Fibroblast of skin of scalp (primary cell): ENCODE measurements at places on chromosomes 6 and 20.
A peak's percentile ranks its signal among the peaks of the same experiment; 100 is the strongest.

DNA sequence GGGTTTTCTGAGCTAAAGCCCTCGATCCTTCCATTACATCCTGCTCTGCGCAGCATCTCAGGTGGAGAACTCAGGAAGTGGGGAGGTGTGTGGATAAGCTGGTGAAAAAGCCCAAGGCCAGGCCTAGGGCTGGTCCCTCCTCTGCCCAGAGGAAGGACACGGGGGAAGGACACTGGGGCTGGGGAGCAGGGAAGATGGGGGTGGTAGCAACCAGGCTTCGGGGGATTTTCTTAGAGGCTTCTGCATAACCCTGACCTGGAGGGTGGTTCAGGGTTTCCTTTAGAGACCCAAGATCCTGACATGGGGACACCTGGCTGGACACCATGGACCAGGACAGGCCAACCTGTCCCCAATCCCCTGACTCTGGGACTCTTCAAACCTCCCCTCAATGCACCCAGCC lies 37.9 kb downstream of the SUN5 start:
- DNase-seq = no peak

GRCh38 chr6:124674042-124674441 lies 288.2 kb upstream of the RNF217 start:
- no peak for DNase-seq

DNA sequence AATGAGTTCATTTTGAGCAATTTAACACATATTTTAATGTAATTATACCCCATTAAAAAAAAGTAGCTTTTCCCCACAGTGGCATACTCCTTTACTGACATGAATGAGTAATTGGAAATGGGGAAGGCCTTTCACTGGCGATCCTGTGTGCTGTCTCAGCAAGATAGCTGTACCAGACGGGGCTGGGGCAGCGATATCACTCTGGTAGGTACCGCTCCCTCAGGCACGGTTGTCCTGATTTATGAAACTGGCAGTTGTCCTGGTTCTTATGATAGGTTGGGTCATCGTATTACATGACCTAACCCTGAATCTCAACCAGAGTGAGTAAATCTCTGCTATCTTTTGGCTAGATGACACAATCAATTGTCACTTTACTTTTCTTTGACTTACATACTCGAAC lies 355.0 kb upstream of the MAP3K7 start:
- no peak for DNase-seq

DNA sequence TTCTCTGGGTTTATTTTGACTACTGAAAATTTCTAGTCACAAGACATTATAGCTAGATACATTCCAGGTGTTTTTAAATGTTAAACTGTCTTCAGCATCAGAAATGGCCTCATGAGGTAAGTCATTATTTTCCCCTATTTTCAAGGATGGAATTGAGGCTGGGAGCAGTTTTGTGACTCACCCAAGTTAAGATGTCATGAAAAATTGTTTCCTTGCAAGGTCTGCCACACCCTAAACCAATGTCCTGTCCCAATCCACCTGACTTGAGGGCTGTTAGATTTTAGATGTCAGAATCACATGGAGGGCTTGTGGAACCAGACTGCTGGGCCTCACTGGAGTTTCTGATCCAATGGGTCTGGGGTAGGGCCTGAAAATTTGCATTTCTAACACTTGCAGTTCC lies 16.9 kb downstream of the SLC22A3 start:
- no peak for DNase-seq

DNA sequence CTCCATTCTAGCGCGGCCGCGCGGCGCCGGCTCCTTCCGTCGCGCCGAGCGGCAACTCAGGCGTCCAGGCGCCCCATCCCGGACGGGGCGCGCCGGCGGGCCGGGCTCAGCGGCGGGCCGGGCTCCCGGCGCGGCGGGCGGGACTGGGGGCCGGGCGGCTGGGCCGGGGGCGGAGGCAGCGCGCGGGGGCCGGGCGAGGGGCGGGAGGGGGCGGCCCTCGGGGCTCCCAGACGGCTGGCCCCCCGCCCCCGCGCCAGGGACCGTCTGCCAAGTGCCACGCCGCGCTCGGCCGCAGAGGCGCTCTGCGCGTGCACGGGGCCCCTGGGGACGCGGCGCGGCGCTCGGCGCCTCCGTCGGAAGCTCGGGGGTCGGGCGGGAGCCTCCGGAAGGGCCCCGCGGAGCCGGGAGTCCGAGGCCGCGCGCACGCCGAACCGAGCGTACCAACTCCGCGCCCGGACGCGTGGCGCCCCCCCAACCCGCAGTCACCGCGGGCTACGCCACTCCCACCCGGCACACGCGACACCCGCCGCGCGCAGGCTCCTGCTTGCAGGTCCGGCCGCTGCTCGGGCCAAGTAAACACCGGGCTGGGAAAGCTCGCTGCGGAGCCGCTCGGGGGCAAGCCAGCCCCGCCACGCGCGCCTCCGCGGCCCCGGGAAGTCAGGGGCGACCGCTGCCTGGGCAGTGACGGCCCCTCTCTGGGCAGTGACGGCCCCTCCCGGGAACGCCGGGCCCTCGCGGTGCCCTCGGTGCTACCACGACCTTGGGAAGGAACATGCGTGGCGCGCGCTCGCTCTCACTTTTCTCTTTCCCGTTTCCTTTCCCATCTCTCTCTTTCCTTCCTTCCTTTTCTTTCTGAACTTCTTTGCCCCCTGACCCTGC lies at the start of gene PREX1:
PREX1 (minus strand) TSS at position 145 of the 879 bp plus-strand sequence; CDS start at position 6, 139 bp downstream.
- DNase-seq = peak; percentile 86

DNA sequence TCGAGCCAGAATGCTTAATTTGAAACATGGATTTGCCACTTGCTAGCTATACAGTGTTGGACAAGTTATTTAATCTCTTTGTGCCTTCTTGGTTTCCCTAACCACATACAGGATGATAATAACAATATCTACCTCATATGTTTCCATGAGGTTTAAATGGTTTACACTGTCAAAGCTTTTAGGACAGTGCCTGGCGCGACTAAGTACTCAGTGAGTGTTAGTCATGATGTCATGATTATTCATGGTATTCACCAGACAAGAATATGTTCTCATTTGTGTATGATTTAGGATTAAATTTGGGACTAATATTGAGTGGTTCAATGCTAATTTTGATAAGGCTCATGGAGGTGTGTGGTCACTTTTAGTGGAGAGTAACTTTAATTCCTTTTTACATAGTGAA lies 167.4 kb downstream of the EYA4 start:
- no peak for DNase-seq

DNA sequence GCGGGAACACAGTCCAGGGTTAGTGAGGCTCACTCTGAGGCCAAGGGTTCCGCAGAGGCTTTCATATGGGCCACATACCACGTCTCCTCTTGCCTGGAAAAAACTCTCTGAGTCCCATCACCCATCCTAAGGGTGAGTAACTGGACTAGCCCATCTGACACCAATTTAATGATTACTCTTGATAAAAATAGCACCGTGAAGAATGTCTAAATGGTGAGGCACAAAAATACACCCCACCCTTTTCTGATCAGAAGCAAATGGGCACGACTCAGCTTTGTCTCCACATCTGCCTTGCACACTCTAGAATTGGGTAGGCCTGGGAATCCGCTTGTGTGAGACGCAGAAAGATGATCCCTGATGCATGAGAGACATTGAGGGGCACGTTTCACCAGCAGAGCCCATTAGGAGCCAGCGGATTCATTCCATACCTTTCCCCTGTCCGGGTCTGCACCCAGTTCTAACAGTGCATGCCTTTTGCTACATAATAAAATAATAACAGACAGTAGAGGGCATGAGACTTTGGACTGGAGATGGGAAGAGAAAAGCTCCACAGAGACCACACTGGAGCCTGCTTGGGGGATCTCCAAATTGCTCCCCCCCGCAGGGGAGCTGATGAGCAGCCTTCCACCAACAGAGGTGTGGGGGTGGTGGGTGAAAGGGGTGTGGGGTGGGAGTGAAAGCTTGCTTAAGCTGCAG lies 110.0 kb upstream of the KCNK16 start:
- peak; percentile 92 for DNase-seq

- DNase-seq = no peak
Observed at GRCh38 chr6:73989428-73989827, 293.4 kb downstream of the CD109 start.

- no peak for DNase-seq
Observed at GRCh38 chr6:112634376-112634775, 287.2 kb downstream of the RFPL4B start.

GRCh38 chr6:138430361-138431145 lies 26.5 kb downstream of the HEBP2 start:
- DNase-seq = no peak

DNA sequence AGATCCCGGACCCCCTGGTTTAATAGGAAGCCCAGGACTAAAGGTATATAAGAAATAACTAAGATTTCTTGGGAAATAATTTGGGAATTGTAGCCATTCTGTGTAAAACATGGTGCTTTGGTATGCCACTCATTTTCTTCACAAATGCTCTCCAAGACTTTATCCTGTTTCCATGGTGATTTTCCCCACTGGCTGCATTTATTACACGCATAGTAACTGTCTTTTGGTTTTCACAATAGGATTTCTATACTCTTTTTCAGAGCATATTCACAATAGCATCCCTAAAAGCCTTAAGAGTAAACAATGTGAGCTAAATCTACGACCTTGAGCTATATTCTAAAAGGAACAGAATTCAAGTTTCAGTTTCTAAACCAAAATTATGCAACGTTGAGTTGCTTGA lies 160.8 kb downstream of the COL9A1 start:
- DNase-seq = no peak

DNA sequence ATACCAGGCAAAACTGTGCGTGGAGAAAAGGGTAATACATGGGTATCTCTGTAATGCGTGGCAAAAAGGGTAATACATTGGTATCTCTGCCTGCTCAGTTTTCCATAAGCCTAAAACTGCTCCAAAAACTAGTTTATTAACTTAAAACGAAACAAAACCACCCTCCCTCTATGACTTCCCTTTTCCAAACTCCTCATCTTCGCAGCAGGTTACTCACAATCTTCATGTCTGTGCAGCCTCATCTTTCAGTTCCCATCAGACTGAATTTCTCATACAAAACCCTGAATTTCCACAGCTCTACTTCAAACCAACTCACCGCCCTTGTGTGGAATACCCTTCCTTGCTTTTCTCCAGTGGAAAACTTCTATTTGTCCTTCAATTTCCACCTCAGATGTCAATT lies 199.4 kb downstream of the PHACTR1 start:
- DNase-seq = no peak

DNA sequence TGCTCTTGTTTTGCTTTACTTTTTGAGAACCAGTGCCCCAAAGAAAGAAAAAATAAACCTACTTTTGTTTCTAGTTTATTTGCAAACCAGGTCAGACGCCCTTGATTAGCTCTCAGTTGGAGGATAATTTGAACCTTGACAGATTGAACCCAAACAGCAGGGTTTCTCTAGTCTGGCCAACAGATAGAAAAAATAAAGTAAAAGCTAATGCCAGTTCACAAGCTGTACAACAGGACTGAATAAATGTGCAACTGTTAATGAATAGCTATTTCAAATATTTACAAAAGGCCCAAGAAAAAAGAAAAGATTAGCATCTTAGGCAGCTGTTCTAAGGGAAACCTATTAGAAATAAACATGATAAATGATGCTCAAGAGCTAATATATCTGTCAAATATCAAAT lies 331.8 kb downstream of the CDKAL1 start:
- DNase-seq = no peak

GRCh38 chr6:41255638-41256246 lies 27.6 kb downstream of the TREML4 start:
- no peak for DNase-seq

DNA sequence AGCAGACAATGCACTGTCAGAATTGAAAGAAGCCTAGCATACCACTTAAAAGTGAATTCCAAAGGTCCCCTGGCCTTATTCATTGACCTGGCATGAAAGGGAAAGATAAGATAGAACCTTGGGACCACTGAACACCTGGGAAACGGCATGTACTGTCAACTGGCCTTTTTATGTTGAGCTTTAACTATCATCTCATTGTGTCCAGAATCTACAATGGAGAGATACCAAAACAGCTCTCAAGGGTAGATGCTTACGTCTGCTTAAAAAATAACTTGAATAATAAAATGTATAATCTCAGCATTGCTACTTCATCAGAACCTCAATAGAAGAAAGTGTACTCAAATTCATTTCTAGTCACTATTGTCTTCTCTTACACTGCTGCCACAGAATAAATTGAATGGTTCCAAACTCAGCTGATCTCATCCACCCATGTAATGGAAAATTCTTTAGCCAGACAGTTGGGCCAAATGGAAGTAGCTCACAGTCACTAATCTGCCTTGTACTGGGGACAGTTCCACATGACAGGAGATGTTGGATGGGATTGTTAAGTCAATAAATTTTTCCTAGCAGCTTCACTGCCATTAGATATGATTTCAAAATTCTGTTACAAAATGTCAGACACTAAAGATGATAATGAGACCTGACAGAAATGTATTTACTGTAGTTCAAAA lies 93.8 kb downstream of the MLIP start:
- no peak for DNase-seq

- no peak for DNase-seq
Observed at GRCh38 chr6:36721369-36722140, 23.9 kb downstream of the RAB44 start.

- peak; percentile 57 for DNase-seq
Observed at GRCh38 chr6:84547341-84547801, 217.0 kb downstream of the TBX18 start.

- DNase-seq = peak; percentile 15
Observed at GRCh38 chr6:74199215-74199915, 503.4 kb downstream of the CD109 start.

- DNase-seq = no peak
Observed at GRCh38 chr6:14877758-14878157, 368.1 kb upstream of the JARID2 start.

GRCh38 chr6:31791324-31792089 lies 4.0 kb downstream of the VARS1 start:
- DNase-seq = peak; percentile 56

GRCh38 chr6:31720196-31720770 lies 1.3 kb downstream of the LY6G6C start:
- DNase-seq = no peak

- DNase-seq = no peak
Observed at GRCh38 chr6:42820512-42821340, 38.9 kb downstream of the BICRAL start.

- DNase-seq = no peak
Observed at GRCh38 chr6:408148-408547, 16.6 kb downstream of the IRF4 start.

GRCh38 chr6:29887819-29888776 lies 54.2 kb upstream of the HLA-A start:
- DNase-seq = peak; percentile 6

- DNase-seq = no peak
Observed at GRCh38 chr6:63425493-63425892, 105.7 kb upstream of the LGSN start.
